Glutamatergic neuron (in vitro differentiated cells): ENCODE measurements at places on chromosomes 6 and 20.

- no peak for DNase-seq
Observed at GRCh38 chr6:129486327-129486726, 223.7 kb downstream of the ARHGAP18 start.

GRCh38 chr20:2693286-2694007, 867 bp downstream of the EBF4 start:
- DNase-seq = peak; percentile 62

DNA sequence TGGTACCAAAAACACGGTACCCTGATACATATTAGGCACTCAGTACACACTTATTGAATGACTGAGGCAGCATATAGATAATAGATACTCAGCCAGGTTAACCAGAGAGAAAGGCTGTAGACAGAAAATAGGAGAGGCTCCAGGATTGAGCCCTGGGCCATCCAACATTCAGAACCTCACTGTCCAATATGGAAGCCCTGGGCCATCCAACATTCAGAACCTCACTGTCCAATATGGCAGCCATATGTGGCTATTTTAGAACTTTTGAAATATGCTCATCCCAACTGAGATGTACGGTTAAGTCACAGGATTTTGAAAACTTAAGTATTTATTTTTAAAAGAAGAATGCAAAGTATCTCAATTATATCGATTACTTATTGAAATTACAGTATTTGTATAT, 142.5 kb upstream of the ID4 start:
- DNase-seq = no peak

- no peak for DNase-seq
Observed at GRCh38 chr6:166595061-166595780, 8.7 kb upstream of the RAMACL start.

GRCh38 chr20:17873410-17874270, 95.0 kb downstream of the SNX5 start:
- no peak for DNase-seq

- DNase-seq = no peak
Observed at GRCh38 chr6:22432060-22432459, 135.2 kb upstream of the PRL start.

DNA sequence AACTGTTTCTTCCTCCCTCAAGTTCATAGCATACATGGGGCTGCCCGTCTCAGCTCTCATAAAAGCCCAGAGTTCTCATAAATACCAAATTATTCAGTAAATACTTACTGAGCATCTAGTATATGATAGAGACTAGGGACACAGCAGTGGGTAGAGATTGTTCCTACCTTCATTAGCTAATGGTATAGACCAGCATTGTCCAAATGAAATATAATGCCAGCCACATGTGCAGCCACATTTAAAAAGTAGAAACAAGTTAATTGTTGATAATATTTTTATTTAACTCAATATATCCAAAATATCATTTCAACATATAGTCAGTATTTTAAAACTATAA, 1.2 kb downstream of the TTLL9 start:
- DNase-seq = no peak

DNA sequence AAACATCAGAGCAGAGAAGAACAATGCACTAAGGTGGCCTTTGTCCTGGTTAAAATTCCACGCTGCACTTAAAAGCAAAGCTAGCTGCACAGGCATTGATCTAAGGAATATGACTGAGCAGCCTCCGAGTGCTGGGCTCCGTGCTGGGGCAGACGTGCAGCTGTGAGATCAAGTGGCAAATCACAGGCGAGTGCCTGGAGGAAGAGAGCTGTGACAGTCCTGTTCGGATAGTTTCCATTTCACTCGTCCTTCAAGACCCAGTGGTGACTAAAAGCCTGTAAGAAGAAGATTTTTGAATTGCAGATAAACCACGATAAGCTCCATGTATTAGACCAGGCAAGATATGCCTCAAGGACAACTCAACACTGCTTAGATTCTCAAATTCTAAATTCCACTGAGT, 247.9 kb downstream of the ANKRD60 start:
- no peak for DNase-seq
